Nephron progenitor cell (in vitro differentiated cells): ENCODE measurements at places on chromosomes 4 and X.

DNA sequence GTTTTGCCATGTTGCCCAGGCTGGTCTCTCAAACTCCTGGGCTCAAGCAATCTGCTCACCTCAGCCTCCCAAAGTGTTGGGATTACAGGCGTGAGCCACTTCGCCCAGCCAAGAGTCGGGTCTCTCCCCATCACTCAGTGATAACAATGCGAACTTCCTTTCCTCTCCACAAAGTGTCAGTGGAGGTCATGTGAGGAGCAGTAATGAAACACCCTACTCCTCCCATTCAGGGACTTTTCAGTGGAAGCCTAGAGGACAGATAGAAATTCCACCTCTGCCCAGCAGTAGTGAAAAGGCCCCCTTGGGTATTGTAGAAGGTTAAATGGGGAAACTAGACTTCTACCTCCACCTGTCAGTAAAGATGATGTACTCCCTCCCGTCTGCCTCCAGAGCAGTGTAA is 141.9 kb upstream of the STK26 start:
- H3K36me3 ChIP-seq: peaks cover 4% of the 10 kb centered on the region
- H3K4me1 ChIP-seq: peaks cover 11% of the 10 kb centered on the region
- no peak overlapping the region for H3K4me3 ChIP-seq
- peaks cover 7% of the 10 kb centered on the region for H3K27me3 ChIP-seq
- DNase-seq: no peak

GRCh38 chrX:24465532-24465865 is 413 bp downstream of the PDK3 start:
- no peaks in the 10 kb centered on the region for H3K36me3 ChIP-seq
- H3K27me3 ChIP-seq: peaks cover 12% of the 10 kb centered on the region
- H3K4me1 ChIP-seq: peaks cover 43% of the 10 kb centered on the region
- H3K27ac ChIP-seq: no peak overlapping the region

DNA sequence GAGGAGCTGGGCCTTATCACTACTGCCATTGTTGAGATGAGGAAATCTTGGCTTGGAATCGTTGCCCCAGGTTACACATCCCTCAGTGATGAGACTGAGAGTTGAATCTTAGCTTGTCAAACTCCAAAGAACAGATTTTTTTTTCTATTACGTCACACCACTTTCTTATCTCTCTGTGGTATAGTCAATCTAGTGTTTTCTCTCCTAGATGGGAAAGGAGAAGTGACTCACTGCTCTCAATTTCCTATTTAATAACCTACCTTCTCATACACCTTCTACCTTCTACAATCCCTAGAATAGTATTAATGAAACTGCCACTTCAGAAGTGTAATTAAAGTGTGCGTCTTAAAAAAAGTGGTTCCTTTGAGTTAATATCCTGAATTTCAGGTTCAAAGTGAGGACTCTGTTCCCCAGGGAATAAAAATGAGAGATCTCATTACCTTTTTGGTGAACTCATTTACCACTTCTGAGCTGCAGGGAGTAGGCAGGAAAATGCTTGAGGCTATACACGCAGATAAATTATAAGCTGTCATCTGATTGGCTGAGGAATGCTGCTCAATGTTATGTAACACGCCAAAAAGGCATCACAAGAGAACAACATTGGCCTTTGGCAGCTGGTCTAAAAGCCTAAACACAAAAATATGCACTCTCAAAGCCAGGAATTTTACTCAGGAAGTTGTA is 59.3 kb downstream of the MAD2L1 start:
- no peak overlapping the region for H3K27ac ChIP-seq
- no peak for DNase-seq
- H3K36me3 ChIP-seq: no peaks in the 10 kb centered on the region
- no peak overlapping the region for H3K4me3 ChIP-seq

GRCh38 chr4:171668403-171668802 is 144.8 kb upstream of the GALNTL6 start:
- no peak for DNase-seq
- no peak overlapping the region for H3K4me3 ChIP-seq
- no peaks in the 10 kb centered on the region for H3K27me3 ChIP-seq
- peaks cover under 1% of the 10 kb centered on the region for H3K4me1 ChIP-seq
- H3K27ac ChIP-seq: no peak overlapping the region

GRCh38 chrX:38970074-38970473 is 168.8 kb downstream of the MID1IP1 start:
- no peaks in the 10 kb centered on the region for H3K36me3 ChIP-seq
- H3K27me3 ChIP-seq: peaks cover 3% of the 10 kb centered on the region
- H3K4me3 ChIP-seq: no peak overlapping the region
- no peak for DNase-seq

- peaks cover 3% of the 10 kb centered on the region for H3K4me1 ChIP-seq
- H3K27me3 ChIP-seq: no peaks in the 10 kb centered on the region
- H3K4me3 ChIP-seq: no peak overlapping the region
- H3K27ac ChIP-seq: no peak overlapping the region
- DNase-seq: no peak
Observed at GRCh38 chrX:146243041-146243440, 425.4 kb downstream of the SLITRK2 start.

- no peak overlapping the region for H3K27ac ChIP-seq
- H3K27me3 ChIP-seq: no peaks in the 10 kb centered on the region
- H3K36me3 ChIP-seq: peaks cover 30% of the 10 kb centered on the region
- peaks cover 5% of the 10 kb centered on the region for H3K4me1 ChIP-seq
- no peak for DNase-seq
- H3K4me3 ChIP-seq: no peak overlapping the region
Observed at GRCh38 chr4:39568805-39569204, 41.6 kb upstream of the UGDH start.

DNA sequence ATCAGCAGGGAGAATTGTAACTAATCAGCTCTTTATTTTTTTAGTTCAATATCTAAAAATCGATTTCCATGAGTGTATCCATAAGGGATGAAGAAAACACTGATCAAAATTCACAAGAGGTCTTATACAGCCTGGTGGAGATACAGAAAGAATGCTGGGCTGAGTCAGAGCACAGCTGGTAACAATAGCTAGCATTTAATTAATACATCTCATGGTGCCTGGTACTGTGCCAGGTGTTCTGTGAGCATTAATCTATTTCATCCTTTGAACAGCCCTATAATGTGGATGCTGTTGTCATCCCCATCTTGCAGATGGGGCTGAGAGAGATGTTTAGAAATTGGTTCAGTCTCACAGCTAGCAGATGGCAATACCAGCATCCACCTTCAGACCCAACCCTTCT is 250.9 kb upstream of the RPS6KA3 start:
- H3K4me1 ChIP-seq: peaks cover 15% of the 10 kb centered on the region
- H3K36me3 ChIP-seq: no peaks in the 10 kb centered on the region

DNA sequence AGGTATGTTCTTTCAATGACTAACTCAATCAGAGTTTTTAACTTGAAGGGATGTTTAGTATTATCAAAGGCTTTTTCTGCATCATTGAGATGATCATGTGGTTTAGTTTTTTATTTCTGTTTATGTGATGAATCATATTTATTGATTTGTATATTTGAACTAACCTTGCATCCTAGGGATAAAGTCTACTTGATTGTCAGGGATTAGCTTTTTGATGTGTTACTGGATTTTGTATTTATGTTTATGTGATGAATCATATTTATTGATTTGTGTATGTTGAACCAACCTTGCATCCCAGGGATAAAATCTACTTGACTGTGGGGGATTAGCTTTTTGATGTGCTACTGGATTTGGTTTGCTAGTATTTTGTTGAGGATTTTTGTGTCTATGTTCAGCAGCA is 615.4 kb upstream of the GRID2 start:
- H3K4me3 ChIP-seq: no peak overlapping the region
- H3K27me3 ChIP-seq: peaks cover 3% of the 10 kb centered on the region
- no peaks in the 10 kb centered on the region for H3K36me3 ChIP-seq
- no peak for DNase-seq
- no peak overlapping the region for H3K27ac ChIP-seq
